ENCODE measurements at places on chromosomes 2 and 18.

- DNase-seq, result no peak
Measured at GRCh38 chr2:121231385-121232000, 53.5 kb downstream of the TFCP2L1 start.

DNA sequence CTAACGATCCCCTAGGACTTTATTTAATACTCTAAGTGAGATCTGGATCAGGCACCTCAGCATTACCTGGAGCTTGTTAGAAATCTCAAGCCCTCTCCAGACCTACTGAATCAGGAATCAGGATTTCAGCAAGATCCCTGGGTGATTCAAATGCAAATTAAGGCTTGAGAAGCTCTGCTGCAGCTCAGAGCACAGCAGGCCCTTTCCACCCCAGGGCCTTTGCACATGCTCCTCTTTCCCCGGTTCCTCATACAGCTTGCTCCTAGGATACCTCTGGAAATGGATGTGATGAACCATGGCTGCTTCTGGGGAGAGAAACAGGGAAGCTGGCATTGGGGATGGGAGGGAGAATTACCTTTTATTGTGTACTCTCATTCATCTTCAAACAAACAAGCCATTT is 40.3 kb upstream of the MGAT4A start:
- no peak for DNase-seq

GRCh38 chr2:102619414-102620319 is at the start of gene SLC9A2:
Gene SLC9A2, plus strand, starts transcription at chr2:102619553. Its CDS starts 296 bp downstream, at chr2:102619849.
- no peak for DNase-seq

GRCh38 chr2:61471905-61472805 is 1.3 kb upstream of the USP34 start:
- no peak for DNase-seq

DNA sequence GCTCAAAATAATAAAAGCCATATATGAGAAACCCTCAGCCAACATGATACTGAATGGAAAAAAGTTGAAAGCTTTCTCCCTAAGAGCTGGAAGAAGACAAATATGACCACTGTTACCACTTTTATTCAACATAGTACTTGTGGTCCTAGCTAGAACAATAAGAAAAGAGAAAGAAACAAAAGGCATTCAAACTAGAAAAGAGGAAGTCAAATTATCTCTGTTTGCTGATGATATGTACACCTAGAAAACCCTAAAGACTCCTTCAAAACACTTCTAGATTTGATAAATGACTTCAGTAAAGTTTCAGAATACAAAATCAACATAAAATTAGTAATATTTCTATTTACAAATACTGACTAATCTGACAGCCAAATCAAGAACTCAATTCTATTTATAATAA is 328.8 kb upstream of the GCFC2 start:
- no peak for DNase-seq

GRCh38 chr18:58569490-58569911 is 59.4 kb downstream of the ALPK2 start:
- no peak for DNase-seq

DNA sequence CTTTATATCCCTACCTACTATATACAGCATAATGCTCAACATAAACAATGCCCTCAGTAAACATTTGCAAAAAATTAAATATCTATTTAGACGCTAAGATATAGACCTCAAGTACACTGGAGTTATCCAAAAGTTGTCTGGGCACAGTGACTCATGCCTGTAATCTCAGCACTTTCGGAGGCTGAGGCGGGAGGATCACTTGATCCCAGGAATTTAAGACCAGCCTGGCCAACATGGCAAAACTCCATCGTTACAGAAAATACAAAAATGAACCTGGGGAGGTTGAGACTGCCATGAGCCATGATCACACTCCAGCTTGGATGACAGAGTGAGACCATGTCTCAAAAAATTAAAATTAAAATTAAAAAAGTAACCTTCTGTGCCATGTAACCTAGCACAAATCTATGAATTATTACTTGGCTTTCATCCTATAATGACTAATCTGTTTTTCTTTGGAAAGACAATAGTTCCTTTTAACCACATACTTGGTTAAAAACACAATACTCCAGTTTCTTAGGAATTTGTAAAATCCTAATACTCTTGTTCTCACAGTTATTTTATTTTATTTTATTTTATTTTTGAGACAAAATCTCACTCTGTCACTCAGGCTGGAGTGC is 6.7 kb upstream of the TNFAIP6 start:
- no peak for DNase-seq

- no peak for DNase-seq
Measured at GRCh38 chr18:74400813-74401212, 56.3 kb downstream of the DIPK1C start.

GRCh38 chr2:27756091-27756490 is 15.4 kb upstream of the MRPL33 start:
- no peak for DNase-seq

DNA sequence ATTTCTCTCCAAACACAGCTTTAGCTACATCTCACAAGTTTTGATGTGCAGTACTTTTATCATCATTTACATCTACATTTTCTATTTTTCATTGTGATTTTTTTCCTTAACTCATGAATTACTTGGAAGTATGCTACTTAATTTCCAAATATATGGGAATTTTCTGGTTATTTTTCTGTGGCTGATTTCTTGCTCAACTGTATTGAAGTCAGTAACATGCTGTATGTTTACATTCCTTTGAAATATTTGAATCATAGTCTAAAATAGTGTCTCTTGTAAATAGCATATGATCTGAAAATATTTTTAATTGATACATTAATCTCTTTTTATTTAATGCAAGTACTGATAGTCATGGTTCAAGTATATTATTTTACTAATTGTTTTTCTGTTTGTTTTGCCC is 26.0 kb upstream of the GALNT5 start:
- no peak for DNase-seq

DNA sequence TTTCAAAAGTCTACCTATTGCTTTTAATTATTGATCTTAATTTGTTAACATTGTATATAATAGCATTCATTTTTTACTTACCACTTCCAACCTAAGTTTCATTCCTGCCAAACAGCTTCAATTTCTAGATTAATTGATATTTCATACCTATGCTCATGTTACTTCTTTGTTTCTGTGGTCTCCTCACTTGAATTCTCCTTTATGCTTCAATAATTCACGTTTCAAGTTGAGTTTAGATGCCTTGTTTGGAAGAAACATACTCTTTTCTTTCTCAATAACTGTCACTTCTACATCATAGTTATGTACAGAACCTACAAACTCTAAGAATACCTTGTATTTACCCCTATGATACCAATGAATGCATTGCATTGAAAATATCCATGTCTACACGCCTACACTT is 862.2 kb upstream of the LRATD1 start:
- no peak for DNase-seq

DNA sequence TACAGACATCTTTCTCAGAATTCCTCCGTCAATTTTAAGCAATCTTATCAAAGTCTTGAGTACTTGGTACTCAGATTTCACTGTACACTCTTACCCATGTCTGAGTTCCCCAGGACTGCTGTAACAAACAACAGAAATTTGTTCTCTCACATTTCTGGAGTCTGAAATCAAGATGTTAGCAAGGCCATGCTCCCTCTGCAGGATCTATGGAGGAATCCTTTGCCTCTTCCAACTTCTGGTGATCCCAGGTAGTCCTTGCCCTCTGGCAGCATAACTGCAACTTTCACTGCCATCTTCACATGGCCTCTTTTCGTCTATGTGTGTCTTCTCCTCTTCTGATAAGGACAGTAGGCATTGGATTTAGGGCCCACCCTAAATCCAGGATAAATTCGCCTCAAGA is 17.1 kb upstream of the CACNB4 start:
- no peak for DNase-seq

GRCh38 chr2:238644095-238645081 is 203.5 kb upstream of the TWIST2 start:
- DNase-seq, result no peak

DNA sequence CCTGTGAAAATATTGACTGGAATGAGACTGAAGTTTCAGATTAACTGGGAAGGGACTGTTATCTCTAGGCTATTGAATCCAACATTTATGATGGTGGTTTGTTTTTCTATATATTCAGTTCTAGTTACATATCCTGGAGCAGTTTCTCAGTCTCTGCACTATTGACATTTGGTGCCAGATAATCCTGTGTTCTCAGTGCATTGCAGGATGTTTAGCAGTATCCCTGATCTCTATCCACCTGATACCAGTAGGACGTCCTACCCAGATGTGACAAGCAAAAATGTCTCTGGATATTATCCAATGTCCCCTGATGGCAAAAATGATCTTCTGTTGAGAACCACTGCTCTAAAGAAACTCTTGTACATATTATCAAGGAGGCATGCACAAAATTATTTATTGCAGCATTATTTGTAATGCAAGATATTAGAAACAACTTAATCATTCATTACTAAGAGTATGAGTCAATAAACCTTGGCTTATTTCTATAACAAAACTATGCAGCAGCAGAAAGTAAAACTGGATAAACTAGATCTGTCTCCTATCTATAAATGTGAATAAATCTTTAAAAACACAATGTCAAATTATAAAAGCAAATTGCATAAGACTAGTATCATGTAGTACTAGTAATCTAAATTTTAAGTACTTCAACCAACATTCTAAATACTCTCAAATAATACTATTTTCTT is 369.3 kb upstream of the RND3 start:
- DNase-seq, result no peak

Measured in stimulated activated CD8-positive, alpha-beta memory T cell treated with anti-CD3 and anti-CD28 coated beads, Interleukin-7, amount 100 ng/mL, for 48 hours (primary cell).